ENCODE measurements at places on chromosomes 1 and 21.

DNA sequence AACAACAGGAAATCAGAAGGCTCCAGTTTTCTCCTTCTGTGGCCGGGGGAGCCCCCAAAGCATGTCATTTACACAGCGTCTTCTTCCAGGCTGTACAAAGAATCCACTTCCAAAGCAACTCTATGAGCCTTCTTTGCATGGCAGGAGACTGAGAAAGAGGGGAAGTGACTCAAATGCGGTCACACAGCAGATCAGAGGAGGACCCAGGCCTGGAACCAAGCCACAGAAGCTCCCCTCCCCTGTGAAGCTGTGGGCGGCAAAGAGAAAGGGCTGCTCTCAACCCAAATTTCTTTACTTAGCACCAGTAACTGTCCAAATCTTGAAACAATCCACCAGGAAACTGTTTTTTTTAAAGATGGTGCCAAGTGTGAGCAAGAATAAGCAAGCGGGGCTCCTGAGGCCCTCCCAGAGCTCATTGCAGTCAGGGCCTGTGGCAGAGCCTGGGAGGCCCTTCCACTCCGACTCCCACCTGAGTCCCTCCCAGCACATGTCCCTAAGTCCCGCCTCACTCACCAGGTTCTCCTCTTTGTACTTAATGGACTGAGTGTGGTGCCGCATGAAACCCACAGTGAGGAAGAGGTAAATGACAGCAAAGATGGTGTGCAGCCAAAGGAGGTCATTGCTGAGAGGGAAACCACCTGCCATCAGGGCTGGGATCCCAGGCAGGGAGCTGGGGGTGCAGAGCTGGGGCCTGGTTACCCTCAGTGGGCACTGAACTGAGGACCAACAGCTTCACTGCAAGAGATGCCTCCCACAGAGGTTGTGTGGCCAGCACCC lies 15.9 kb downstream of the TMEM63A start:
- DNase-seq, result peak; percentile 35

DNA sequence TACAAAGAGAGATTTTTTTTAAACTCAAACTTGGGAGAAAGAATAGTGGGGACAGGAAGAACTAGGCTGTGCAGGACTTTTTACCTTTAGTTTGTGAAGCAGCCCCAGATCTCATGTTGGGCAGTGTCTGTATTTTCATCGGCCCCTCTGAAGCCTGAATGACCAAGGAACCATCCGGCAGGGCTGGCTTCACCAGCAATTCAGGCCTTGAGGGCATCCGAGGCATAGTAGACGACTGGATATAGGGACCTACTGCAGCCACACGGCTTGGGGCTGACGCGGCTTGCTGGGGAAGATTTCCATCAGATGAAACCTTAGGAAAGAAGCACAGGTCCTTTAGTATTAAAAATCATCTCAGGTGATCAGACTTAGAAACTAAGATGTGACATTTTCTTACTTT lies 43.7 kb downstream of the TP53BP2 start:
- DNase-seq, result no peak

GRCh38 chr21:27219068-27219467 lies 252.2 kb upstream of the ADAMTS5 start:
- DNase-seq, result no peak

GRCh38 chr1:229237320-229237719 lies 33.6 kb upstream of the RAB4A start:
- no peak for DNase-seq

DNA sequence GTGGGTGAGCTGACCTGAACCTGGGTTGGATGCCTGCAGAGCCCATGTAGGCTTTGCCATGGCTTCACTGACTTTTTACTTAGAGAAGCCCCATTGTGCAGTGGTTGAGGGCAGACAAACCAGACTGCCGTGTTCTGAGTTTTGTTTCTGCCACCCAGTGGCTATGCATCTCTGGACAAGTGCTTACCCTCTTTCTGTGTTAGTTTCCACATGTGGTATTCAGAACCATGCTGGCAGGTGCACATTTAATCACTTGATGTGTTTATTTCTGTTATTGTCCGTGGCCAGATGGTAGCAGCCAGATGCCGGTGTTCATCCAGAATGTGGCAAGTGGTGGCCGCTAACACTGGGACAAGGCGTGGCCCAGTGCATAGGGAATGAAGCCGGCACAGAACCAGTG lies 10.3 kb upstream of the PTPN7 start:
- no peak for DNase-seq

DNA sequence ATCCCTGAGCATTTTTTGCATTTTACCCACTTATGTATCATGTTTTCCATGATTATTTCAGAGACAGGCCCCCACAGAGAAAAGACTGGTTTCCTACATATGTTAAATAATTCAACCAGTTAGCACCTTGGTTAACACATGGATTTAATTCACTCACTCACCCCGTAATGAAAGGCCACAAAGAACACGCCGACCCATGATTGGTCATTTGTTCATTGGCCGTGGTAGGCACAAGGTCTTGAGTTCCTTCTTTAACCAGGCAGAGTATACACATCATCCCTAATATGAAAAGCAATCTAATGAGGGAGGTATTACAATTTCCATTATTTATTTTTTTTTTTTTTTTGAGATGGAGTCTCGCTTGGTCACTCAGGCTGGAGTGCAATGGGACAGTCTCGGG lies 50.6 kb downstream of the RPS6KA1 start:
- DNase-seq, result no peak

GRCh38 chr1:85220756-85221201 lies 20.0 kb upstream of the SYDE2 start:
- DNase-seq, result no peak

GRCh38 chr1:202255343-202255742 lies 61.7 kb downstream of the LGR6 start:
- no peak for DNase-seq

DNA sequence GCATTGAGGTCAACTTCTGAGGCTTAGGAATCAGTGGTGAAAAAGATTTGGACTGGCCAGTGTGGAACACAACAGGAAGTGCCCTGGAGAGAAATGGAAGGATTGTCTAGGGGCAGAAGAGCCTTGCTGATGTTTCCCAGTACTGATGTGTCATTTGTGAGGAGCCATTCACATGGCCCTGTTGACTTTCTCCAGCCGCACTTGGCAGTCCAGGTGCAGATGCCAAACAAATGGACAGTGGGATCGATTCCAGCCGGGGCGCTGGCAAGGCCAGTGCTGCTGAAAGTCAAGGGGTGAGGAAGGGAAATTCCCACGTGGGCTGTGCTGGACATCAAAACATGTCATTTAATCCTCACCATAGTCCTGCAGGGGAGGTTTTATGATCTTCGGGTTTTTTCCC lies 4.9 kb upstream of the TRIM63 start:
- DNase-seq, result no peak

DNA sequence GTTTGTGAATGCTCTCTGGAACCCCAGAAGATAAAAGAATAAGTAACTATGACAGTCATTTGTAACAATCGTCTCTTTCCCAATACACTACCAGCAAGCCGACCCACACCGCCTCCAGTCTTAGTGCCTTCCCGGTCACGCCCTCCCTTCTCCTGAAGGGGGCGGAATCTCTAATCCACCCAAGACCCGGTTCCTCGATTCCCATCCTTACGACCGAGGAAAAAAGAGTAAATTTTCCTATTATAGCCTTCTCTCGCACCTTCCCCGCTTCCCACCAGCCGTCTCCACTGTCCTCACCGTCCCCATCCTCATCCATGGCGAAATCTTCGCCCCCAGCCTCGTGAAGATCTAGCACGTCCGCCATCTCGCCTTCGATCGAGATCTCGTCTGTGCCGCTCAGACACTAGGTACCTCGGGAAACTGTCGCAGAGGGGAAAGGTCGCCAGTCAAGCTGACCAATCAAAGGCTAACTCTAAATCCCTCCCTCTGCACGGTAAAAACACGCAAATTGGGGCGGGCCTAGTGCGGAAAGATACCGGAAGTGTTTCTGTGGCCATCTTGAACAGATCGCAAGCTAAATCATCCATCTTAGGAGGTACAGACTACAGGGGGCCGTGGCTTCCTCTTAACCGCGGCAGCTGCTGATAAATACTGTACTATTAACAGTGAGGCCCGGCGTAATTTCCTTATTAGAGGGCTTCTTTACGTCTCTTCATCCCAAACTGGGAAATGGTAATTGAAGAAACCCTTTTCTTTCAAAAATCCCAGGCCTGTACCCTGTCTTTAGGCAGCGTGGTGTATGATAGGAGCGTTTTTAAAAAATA lies at the start of gene RBM8A:
TSS of gene RBM8A (minus strand) at position 422 of the 824 bp plus-strand sequence. CDS start at position 364, 58 bp downstream.
- peak; percentile 81 for DNase-seq

DNA sequence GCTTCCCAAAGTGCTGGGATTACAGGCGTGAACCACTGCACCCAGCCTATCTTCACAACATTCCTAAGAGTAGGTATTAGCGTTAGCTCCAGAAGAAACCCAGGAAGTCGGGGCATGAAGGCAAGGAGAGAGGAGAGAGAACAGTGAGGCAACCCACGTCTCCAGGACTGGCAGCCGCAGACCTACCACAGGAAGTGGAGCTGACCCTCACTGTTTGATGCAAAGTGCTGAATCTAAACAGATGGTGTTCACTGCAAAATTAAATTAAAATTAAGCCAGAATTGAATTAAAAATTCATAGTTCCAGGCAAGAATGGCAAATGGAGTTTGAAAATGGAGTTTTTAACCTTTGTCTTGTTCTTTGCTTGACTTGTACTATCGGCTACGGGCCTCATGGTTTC lies 6.7 kb downstream of the ECE1 start:
- DNase-seq, result no peak

DNA sequence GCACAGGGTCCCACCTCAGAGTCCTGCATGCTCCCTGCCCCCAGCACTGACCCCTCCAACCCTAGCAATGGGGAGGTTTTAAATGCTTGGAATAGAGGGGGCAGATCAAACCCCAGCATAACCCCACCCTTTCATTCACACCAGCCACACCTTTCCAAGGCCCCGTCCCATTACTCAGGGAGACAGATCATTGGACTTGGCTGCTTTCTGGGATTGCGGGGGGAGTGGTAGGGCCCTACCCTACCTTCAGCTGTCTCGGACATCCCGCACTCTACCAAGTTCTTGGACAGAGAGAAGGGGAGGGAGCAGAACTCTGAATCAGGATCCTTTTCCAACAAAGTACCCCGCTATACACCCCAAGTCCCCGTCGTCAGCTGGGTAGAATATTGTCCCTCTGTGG lies 983 bp downstream of the PADI2 start:
- DNase-seq, result no peak

DNA sequence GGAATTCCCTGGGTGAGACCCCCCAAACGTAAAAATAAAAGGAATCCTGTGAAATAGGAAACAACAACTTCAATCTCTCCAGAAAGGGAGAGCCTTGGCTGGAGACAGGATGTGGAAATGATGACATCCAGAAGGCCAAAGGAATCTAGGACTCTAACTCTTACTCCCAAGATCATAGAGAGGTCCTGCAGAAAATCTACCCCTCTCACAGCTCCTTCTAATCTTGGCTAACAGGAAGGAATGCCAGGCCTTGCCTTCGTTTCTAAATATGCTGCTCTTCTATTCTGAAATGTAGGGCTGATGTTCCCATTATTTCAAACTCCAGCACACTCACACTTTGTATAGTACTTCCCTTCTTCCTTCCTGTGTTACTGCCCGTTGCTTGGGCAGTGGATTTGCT lies 40.7 kb downstream of the ARHGEF11 start:
- DNase-seq, result no peak

GRCh38 chr1:161484613-161485012 lies 20.6 kb upstream of the FCGR2A start:
- DNase-seq, result no peak

GRCh38 chr1:5389101-5389885 lies 602.9 kb downstream of the NPHP4 start:
- no peak for DNase-seq

GRCh38 chr1:5711079-5711478 lies 281.1 kb downstream of the NPHP4 start:
- DNase-seq, result no peak

DNA sequence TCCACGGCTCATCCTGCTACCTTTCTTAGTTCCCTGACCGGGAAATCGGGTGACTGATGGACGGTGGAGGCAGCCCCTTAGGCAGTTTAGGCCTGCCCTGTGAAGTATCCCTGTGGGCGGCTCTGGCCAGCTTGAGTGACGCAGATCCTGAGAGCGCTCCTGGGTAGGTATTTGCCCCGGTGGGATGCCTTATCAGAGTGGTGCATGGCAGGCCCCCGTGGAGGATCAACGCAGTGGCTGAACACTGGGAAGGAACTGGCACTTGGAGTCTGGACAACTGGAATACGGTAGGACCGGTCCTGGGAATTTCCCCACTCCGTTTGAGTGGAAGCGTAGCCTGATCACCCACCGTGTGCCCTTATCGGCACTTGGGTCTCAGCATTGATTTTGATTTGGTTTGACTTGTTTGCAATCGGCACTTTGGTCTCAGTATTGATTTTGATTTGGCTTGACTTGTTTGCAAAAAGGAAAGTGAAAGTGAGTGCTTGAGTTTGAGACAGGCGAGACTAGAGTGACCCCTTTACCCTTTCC lies 15.2 kb downstream of the PLA2G2F start:
- DNase-seq, result no peak

- DNase-seq, result no peak
Observed at GRCh38 chr1:223834660-223835263, 11.0 kb downstream of the TP53BP2 start.

GRCh38 chr21:43936247-43936967 lies 71.4 kb downstream of the AGPAT3 start:
- DNase-seq, result no peak

- DNase-seq, result no peak
Observed at GRCh38 chr1:236289492-236290131, 7.9 kb upstream of the ERO1B start.

Data from stimulated activated CD8-positive, alpha-beta memory T cell treated with anti-CD3 and anti-CD28 coated beads, Interleukin-7, amount 100 ng/mL, for 1 hour (primary cell).